ENCODE measurements at places on chromosomes 7 and 10. TPM values are rescaled to one million over a fixed set of nuclear protein-coding genes. Genes with fewer than 3 reads are reported as not detected.

DNA sequence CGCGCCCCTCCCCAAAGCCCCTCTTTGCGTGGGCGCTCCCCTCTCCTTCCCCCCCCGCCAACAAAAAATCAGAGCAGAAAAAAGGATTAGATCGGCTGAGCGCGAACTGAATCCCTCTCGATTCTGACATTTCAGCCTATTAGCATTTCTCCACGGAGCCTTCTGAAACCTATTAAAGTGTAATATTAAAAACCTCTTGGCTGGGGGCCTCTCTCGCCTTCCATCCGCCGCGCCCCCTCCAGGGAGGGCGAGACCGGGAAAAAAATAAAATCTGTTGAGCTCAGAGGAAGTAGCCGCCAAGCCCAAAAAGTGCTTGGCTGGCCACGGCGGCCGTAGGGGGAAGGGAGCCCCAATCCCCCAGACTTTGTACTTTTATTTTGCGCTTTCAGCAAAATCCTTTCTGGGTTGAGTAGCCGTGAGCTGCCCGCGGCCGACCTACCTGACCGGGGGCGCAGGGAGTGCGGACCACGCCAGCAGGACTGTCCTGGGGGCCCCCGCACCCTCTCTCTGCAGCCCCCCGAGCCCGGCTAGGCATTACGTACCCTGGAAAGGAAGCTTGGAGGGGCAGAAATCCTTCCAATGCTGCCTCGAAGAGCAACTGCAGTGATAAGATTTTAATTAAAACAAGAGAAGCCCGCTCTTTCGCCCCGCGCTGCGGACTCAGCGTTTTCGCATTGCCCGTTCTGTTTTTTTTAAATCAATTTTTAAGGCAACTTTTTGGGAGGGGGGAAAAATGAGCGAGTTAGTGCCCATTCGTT is 1.3 kb upstream of the TNRC18 start:
- DNase-seq, result no peak

Gene CNPY1
- 0.32 TPM for total RNA-seq

Gene NKX2-3
- 0.11 TPM for total RNA-seq

GRCh38 chr10:78402591-78402990 is 368.9 kb downstream of the RPS24 start:
- DNase-seq, result no peak

DNA sequence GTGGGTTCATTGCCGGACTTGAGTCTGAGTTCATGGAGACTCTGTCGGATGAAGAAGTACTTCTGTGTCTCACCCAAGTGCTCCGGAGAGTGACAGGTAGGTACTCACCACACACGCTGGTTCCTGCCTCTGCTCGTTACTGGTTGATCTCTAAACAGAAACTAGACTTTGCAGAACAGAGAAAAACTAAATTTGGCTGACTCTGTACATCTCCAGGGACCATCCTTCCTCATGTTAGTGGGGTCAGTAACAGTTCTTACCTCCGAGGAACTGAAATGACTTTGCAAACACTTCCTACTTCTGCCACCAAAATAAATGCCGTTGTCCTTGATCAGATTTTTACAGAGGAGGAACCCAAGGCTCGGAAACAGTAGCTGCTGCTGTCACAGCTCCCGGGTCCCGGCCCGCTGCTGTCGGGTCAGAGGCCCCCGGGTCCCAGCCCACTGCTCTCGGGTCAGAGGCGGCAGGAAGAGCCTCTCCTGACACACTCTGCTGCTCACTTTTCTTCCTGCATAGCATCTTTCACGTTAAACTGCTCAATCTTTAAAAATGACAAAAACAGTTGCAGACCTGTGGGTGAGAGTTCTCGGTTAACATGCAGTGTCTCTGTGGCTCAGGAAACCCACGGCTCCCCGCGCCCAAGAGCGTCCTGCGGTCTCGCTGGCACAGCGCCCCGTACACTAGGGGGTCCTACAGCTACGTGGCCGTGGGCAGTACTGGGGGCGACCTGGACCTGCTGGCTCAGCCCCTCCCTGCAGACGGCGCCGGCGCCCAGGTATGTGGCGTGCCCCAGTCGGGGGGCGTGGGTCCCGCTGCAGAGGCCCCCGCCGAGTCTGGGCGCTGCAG is 4.8 kb upstream of the MTG1 start:
- no peak for DNase-seq

- no peak for DNase-seq
Measured at GRCh38 chr7:25597946-25598345, 369.7 kb upstream of the NPVF start.

All from urinary bladder (tissue), 4 donors.